Endothelial cell (in vitro differentiated cells): ENCODE measurements at places on chromosomes 13 and 19.

- no peak for DNase-seq
Observed at GRCh38 chr19:3149526-3150505, 14.0 kb downstream of the GNA15 start.

- DNase-seq, result peak; percentile 76
Observed at GRCh38 chr19:58279042-58279924, 528 bp downstream of the ZNF8 start.

- DNase-seq, result no peak
Observed at GRCh38 chr13:29568731-29569130, 26.8 kb downstream of the SLC7A1 start.

DNA sequence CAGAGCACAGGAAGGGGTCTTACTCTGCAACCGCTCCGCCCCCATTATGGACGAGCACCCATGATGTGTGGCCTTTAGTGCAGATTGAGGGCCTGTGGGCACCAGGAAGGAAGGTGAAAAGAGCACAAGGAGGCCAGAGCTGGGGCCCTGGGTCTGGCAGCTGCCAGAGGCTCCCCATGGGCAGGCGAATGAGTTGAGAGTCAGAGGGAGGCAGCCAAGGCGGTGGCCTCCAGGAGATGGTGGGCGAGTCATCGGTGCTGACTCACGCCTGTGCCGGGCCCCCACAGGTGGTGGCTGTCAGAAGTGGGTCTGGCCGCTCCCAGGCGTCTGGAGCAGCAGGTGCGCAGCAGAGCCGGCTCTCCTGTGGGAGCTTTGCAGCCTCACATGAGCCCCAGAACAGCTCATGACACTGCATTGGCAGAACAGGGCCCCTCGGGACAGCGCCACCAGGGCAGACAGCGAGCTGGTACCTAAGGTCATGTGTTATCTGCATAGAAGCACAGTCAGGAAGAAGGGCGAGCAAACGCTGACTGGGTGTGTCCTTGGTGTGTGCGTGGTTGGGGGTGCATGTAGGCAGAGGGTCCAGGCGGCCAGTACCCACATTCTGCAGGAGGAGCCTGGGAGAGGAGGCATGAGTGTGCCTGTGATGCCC is 68.8 kb downstream of the CHST8 start:
- DNase-seq, result no peak
